Stimulated activated CD4-positive, alpha-beta T cell treated with anti-CD3 and anti-CD28 coated beads, Interleukin-1b, Interleukin-23, amount 100 ng/mL, for 4 hours (primary cell): ENCODE measurements at places on chromosomes 1 and 21.

DNA sequence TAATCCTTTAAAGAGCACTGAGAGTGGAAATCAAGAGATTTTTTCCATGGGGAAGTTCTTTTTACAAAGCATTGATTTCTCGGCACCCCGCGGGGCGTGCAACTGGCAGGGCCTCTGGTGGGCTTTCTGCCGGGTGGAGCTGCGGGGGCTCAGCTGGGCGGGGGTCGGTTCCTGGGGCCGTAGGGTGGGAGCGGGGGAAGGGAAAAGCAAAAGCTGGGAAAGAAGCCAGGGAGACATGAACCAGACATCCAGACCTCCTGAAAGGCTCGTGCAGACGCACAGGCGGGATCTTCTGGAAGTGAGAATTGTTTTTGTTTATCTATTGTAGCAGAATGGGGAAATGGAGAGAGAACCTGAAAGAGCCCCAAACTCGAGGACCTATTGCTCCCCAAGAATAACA lies 235.2 kb downstream of the FAM72C start:
- DNase-seq, result no peak

GRCh38 chr1:109713636-109714035 lies 1.6 kb downstream of the GSTM5 start:
- DNase-seq, result no peak

GRCh38 chr1:29820401-29820800 lies 584.1 kb downstream of the PTPRU start:
- DNase-seq, result no peak

- no peak for DNase-seq
Measured at GRCh38 chr1:3577300-3577699, 34.0 kb downstream of the MEGF6 start.
